ENCODE measurements at places on chromosomes 13 and 19.

GRCh38 chr13:59823486-59823885 is 340.2 kb downstream of the DIAPH3 start:
- DNase-seq: no peak

- no peak for DNase-seq
These were observed 8.9 kb upstream of the SLC15A1 start for GRCh38 chr13:98761126-98761985.

- no peak for DNase-seq
These were observed 147.6 kb downstream of the RBM26 start for GRCh38 chr13:79258489-79258888.

DNA sequence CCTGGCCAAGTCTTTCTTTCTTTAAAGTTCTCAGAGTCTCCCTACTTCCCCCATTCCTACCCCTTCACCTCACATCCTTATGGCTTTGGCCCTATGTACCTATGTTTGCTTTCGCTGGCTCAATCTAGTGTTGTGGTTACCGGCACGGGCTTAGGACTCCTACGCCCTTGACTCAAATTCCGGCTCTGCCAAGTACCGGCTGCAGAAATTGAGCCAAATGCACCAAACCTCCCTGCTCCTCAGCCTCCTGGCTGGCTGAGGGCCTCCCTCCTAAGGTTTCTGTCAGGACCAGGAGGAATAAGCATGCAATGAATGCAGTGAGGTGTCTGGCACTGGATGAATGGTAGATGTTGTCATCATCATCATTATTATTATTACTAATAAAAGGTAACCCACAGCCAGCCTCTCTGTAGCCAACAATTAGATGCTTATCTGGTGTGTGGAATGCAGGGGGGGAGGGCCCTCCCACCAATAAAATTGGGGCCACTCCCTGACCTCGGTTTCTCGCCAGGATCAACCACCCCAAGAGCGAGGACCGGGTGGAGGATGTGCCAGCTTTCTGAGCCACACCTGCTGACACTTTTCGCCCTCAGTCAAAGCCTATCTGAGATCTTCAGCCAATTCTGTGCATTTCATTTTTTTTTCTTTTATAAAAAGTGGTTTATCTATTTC is 20.7 kb downstream of the KLK5 start:
- DNase-seq: no peak

DNA sequence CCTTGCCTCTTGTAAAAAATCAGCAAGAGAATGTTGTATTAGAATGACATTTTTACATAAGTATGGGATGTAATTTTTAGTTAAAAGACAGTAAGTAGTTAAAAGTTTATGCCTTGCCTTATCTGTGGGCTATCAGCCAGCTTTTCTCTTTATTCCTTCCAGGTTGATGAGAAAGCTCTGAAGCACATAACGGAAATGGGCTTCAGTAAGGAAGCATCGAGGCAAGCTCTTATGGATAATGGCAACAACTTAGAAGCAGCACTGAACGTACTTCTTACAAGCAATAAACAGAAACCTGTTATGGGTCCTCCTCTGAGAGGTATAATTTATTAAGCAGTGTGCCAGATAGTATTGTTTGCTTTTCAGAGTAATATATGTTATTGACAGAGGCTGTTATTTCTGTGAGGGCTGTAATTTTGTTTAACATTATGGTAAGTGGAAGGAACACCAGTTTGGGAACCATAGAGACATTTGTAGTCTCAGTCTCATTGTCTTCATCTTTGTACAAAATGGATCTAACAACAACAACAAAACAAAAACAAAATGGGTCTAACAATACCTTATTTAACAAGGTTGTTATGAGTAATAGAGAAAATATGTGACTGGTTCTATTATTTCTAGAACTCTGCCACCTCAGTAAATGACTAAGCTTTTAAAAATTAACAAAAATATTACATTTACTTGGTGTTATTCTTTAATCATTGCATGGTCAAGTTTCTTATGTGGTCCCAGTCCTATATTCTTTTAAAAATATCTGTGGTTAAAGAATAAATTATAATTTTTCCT is 112.8 kb downstream of the TDRD3 start:
- DNase-seq: no peak

DNA sequence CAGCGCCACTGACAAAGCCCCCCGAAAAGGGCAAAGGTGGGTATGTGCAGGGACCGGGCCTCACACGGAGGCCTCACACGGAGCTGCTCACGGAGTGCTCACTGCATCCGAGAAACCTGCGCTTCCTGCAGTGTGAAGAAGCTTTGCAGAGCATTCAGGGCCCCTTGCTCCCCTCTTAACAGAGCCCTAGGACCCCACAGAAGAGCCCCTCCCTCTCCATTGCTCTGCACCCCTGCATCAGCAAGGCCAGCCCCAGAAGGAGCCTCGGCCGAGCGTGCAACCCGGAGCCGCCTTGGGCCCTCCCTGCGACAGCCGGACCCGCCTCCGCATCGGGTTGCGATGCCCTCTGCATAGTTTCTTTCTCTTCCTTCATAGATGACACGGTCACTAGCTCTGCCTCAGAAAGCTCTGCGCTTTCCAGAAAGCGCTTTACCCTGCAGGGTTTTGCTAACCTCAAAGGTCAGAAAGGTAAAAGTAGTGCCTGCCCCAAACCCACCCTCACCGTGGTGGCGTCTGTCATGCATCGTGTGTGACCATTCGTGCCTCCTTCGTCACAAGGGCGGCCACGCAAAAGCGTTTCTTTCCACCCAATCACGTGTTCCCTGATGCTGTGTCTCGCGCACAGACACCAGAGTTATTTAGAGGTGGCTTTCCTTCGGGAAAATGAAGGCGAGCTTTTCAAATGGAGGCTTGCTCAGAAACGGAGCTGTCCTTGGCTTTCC is 15.7 kb upstream of the F7 start:
- DNase-seq: no peak

- DNase-seq: no peak
These were observed 33.4 kb downstream of the ABCC4 start for GRCh38 chr13:95267662-95268342.

DNA sequence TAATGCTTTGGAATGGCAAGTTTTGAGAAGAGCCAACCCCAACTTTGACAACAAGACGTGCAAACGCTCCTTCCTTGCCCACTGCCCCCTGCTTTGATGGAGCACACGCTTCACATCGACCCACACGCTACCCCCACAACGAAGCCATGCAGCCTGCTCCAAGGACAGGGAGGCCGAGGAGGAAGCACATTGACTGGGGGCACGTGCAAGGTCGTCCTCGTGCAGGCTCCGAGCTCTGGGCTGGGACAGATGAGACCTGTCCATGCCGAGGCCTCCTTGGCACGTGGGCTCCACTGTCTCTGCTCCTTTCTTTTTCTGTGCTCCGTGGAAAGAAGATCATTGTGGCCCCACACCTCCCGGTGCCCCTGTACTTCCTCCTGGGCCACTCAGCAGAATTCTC is 309.0 kb downstream of the TEX29 start:
- DNase-seq: no peak

DNA sequence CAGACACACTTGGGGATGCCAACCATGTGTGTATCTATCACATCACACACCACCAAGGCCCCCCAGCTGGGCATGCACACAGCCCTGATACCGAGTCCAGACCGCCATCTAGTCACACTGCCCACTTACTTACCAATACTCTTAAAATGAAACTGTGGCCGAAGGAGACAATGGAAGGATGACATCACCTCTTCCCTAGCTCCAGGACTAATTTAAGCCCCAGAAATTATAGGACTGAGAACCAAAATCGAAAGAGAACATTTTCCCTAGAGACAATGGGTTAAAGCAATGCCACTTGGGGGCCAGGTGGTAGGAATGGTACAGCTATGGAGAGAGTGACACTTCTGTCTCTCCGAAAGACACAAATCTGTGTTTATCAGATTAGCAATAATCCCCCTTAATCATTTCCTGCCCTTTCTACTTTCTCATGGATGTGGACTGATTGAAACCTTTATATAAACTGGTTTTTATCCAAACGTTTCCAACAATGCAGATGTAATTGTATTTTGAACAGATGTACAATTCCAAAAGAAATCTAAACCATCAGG is 663 bp upstream of the GGACT start:
- no peak for DNase-seq

DNA sequence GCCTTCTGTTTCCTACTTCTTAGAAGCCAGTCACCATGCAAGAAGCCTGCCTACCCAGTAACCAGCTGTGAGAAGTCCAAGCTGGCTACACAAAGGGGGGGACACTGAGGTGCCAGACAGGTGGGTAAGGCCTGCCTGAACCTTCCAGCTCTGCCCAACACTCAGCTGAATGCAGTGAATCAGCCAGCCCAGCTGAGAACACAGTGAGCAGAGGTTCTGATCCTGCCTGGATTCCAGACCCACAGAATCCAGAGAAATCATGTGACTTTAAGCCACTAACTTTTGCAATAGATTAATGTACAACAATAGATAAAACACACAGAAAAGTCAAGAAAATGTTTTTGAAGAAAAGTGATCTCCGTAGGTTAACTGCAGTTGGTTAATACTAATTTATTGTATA is 151.7 kb downstream of the EFNB2 start:
- DNase-seq: no peak

DNA sequence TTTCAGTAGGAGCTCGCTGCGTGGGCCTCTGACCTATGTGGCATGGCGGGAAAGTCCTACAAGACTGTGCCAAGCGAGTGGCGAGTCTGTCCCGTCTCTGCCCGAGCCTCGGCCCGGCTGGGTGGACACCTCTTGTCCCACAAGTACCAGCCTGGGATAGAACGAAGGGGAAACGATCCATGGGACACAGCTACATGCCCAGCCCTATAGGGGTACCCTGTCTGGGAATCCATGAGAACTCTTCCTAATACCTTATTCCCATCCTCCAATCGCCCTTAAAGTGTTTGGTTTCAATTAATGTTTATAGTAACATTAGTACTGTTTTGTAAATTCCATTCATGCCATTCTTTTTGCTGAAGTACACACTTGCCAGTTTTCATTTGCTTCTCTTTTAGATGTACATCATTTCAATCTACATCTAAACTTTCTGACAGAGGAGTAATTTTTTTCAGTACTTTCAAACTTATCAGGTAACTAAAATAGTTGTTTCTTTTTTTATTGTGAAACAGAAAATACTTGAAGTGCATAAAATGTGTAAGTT is 667 bp upstream of the ZNF790 start:
- DNase-seq: no peak

DNA sequence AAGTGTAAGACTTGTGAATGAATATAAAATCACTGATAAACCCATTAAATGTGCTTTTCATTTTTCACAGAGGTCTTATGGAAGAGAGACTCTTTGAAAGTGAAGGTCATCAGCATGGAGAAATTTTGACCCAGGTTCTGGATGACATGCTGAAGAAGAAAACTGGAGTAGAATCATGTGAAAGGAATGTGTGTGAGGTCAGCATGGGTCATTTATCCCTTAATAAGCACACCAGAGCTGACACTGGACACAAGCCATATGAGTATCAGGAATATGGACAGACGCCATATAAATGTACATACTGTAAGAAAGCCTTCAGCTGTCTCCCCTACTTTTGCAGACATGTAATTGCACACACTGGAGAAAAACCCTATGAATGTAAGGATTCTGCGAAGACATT is 29.0 kb downstream of the ZNF20 start:
- DNase-seq: no peak

DNA sequence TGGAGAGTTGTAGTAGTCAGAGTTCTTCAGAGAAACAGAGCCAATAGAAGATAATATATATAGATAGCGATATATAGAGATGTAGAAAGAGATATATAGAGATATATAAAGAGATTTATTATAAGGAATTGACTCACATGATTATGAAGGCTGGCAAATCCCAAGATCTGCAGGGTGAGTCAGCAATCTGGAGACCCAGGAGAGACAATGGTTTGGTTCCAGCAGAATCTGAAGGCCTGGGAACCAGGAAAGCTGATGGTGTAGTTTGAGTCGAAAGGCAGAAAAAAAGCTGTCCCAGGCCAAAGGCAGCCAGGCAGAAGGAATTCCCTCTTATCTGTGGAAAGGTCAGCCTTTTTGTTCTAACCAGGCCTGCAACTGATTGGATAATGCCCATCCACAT is 194.1 kb downstream of the NUFIP1 start:
- DNase-seq: no peak

DNA sequence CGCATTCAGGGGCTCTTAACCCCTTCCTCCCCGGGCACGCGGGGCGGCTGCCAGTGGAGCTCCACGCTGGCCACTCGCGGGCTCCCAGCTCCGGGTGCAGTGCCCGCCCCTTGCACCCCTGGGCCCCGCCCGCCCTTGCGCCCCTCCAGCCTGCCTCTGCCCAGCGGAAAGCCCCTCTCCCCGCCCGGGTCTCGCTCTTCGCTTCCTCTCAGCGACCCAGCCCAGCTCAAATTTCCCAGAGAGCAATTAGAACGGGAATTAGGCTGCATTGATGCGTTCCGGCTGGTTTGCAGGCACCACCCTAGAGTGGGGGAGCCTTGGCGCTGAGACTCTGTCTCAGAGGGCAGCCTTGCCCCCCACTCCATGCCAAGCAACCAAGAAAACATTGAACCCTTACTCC is 1.8 kb upstream of the GSX1 start:
- no peak for DNase-seq

- DNase-seq: no peak
These were observed 41.5 kb downstream of the NFIC start for GRCh38 chr19:3407556-3408516.

GRCh38 chr19:45276284-45276687 is 25.2 kb downstream of the MARK4 start:
- no peak for DNase-seq

DNA sequence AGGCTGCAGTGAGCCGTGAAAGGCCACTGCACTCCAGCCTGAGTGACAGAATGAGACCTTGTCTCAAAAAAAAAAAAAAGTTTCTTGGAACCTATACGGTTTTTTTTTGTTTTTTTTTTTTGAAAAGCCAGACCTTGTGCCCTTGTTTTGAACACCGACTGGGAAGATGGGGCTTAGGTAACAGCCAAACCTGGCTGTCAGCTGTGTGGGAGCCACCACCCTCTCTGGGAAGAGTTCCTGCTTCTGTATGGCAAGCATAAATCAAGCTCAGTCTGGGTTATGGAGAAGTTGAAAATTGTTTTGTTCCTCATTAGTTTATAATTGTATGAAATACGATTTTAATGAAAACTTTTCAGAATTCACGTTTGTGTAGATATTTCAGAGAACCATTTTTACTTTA is 39.5 kb downstream of the MPHOSPH8 start:
- DNase-seq: no peak

- DNase-seq: no peak
These were observed 8.1 kb downstream of the PDE4C start for GRCh38 chr19:18218159-18218558.

All from activated T-cell treated with anti-CD3 and anti-CD28 coated beads, Interleukin-2, amount 50 U/mL, for 4 hours (primary cell).